ENCODE measurements at places on chromosomes 4 and X.

DNA sequence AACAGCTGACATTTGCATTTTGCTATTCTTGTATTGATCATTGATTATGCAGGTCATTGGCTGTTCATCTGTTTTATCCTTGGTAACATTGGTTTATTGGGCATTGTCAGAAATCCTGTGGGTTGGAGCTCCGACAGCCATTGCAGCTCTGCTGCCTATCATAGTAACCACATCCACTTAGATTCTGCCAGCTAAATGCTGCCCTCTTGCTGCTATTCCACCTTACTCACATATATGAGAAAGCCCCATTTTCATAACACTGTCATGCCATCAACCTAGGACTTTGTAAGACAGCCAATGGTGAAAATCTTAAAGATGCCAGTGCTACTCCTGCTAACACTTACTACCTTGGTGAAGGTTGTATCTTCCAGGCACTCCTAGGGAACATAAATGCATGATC, 187.3 kb upstream of the CXCL13 start:
- DNase-seq = peak; percentile 56

DNA sequence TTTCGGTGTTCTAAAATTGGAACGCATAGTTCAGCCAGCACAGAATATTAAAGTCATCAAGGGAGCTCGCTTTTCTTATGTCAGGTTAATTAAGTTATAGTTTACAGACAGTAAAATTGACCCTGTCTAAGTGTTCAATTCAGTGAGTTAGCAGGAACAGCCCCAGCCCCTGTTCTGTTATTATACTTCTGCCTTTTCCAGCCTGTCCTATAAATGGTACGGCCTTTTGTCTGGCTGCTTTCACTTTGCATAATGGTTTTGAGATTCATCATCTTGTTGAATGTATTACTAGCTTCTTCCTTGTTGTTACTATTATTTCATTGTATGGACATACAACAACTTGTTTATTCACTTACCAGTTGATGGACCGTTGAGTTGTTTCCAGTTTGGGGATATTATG, 9.5 kb downstream of the CXCL13 start:
- DNase-seq = no peak

DNA sequence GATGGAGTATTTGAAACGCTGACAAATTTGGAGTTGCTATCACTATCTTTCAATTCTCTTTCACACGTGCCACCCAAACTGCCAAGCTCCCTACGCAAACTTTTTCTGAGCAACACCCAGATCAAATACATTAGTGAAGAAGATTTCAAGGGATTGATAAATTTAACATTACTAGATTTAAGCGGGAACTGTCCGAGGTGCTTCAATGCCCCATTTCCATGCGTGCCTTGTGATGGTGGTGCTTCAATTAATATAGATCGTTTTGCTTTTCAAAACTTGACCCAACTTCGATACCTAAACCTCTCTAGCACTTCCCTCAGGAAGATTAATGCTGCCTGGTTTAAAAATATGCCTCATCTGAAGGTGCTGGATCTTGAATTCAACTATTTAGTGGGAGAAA, 13.2 kb downstream of the TLR8 start:
- no peak for DNase-seq

- DNase-seq = no peak
These were observed 219.8 kb downstream of the SHROOM3 start for GRCh38 chr4:76654791-76655190.

- no peak for DNase-seq
These were observed 22.2 kb downstream of the TMEM184C start for GRCh38 chr4:147639388-147639787.

- DNase-seq = no peak
These were observed 77.7 kb downstream of the CC2D2A start for GRCh38 chr4:15547392-15547791.

DNA sequence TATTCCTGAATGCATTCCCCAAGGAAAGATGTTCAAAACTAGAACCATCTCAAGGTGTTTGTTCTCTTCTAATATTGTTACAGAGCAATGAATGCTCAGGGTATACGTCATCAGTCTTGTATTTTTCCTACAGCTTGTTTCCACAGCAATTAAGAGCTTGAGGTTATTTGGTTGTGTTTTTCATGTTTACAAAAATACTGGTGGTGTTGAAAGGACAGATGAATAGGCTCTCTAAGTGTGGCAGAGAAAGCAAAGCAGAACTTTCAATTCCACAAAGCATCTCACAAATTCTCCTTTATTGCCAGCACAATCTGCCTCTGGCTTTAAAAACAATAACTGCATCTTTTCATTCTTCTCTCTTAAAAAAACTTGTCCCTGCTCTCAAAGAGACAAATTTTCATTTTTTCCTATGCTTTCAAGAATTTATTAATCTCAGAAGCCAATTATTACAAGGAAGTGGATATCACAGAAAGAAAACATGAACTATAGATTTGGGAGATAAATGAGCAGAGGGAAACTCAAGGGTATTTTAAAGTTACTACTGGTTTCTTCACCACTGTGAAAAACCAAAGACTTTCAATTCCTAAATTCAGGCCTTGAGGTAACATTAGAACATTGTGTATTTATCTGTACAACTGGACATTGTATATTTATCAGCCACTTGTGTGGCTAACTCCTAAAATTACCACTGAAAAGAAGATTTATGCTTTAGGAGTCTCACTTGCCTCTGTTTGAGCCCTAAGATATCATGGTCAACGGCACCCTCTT, 49.2 kb downstream of the DDX53 start:
- no peak for DNase-seq

Measured in epithelial cell of esophagus (primary cell).